ENCODE measurements at places on chromosomes 1 and 21.

- peak; percentile 34 for DNase-seq
These were observed 27.7 kb downstream of the DSTYK start for GRCh38 chr1:205183676-205184335.

DNA sequence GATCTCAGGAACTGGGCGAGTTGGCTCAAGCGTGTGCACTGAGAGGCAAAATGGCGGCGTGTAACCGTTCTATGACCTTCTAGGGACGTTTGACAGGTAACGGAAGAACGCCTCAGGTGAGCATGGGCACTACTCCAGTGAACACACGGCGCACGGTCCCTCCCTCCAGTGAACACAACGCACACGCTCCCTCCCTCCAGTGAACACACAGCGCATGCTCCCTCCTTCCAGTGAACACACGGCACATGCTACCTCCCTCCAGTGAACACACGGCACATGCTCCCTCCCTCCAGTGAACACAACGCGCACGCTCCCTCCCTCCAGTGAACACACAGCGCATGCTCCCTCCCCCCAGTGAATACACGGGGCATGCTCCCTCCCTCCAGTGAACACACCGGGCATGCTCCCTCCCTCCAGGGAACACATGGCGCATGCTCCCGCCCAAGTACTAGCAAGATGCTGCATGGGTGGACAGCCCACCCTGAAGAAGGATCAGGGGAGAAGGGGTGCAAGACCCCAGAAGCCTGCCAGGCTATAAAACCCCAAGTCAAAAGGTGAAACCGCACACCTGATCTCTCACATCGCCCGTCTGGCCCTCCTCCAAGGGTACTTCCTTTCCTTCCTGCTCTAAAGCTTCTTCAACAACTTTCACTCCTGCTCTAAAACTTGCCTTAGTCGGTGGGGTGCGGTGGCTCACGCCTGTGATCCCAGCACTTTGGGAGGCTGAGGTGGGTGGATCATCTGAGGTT is 3.5 kb downstream of the C1orf159 start:
- no peak for DNase-seq

GRCh38 chr1:115310581-115311473 is 27.2 kb downstream of the NGF start:
- no peak for DNase-seq

DNA sequence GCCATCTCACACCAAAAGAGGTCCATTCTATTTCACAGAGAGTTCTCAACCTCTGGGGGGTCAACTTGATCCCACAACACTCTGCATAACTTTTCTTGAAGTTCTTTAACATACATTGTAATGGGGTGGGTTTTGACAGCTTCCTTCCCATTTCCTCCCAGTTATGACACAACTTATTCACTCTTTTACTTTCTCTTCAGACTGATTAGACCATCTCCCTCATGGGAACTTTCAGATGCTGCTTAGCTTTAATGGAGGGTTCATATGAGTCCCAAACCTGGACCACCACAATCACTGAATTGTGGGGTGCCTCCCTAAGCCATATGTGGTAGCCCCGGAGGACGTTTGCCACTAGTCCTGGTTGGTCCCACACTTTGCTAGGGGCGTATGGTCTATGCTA is 28.3 kb upstream of the KCNJ15 start:
- DNase-seq: no peak
